Keratinocyte (primary cell): ENCODE measurements at places on chromosomes 2 and 18. TPM values are rescaled to one million over a fixed set of nuclear protein-coding genes. Genes with fewer than 3 reads are reported as not detected.

SCYGR2 gene
- not detected in 3 replicates for polyA plus RNA-seq

DNA sequence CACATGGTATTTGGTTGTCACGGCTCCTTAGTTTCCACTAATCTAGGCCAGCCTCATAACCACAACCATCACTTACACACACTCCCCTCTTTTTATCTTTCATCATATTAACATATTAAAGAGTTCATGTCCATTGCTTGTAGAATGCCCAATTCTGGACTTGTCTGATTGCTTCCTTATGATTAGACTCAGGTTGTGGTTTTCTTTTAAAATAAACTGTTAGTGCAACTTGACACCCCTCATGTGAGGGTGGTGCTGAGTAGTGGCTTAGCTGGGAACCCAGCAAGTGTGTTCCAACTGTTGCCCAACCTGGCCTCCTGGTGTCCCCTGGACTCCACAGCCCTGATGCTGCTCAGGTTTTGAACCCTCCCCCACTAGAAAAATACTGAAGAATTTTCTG is 20.1 kb upstream of the CD207 start:
- H3K36me3 ChIP-seq: no peaks in the 10 kb centered on the region
- H3K4me1 ChIP-seq: no peaks in the 10 kb centered on the region
- DNase-seq: no peak
- no peak overlapping the region for H3K4me3 ChIP-seq

M1AP gene
- 0.19 to 0.26 TPM (median 0.21 TPM) in 3 replicates for polyA plus RNA-seq

DNA sequence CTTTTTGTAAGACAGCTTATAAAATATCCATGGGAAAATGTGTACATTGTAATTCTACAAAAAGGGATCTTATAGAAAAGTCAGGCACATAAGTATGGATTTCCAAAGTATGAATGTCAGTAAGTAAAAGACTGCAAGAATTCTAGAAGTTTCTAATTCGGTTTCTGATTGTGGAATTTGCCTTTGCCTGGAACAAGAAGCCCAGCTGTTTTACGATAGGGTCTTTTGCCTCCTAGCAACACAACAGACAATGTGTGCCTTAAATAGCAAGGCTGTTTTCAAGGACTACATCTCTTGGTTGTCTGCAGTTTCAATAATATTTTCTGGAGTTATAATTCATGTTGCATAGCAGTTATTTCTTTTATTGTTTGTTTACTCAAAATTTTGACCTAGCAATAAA is 312.9 kb downstream of the MTX2 start:
- no peak for DNase-seq
- H3K27ac ChIP-seq: no peak overlapping the region
- H3K27me3 ChIP-seq: no peaks in the 10 kb centered on the region
- peaks cover 15% of the 10 kb centered on the region for H3K4me1 ChIP-seq

DNA sequence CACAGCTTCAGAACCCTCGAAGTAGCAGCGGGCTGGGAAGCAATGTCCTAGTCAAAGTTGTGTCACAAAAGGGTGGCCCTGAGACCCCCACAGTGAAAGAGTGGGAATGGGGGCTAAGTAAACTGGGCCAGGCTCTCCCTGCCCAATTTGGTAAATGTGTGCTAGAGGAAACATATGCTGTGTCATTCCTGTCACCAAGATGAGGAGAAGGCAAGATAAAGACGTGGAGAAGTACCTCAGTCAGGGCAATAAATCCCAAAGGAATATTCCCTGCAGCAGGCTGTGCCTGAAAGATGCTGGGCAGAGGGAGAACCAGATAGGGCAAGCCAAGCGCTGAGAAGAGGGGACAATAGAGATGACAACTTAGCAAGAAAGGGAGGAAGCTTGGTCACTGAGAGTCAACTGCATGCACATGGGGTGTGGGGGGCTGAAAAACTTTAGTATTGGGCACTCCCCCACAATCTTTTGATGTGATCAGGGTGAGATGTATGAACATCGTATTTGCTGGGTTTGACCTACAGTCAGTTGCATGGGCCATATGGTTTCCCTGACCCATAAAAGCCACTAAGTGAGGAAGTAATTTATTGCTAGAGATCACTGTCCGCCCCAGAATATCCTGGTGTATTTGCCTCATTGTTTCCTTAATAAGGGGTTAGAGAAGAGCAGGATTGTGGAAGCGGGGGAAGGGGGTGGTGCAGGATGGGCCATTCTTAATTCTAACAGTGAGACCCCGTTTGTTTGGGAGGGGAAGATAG is 49.9 kb upstream of the CXCR4 start:
- no peaks in the 10 kb centered on the region for H3K36me3 ChIP-seq
- no peak overlapping the region for H3K27ac ChIP-seq
- H3K27me3 ChIP-seq: no peaks in the 10 kb centered on the region
- H3K4me3 ChIP-seq: no peak overlapping the region

DNA sequence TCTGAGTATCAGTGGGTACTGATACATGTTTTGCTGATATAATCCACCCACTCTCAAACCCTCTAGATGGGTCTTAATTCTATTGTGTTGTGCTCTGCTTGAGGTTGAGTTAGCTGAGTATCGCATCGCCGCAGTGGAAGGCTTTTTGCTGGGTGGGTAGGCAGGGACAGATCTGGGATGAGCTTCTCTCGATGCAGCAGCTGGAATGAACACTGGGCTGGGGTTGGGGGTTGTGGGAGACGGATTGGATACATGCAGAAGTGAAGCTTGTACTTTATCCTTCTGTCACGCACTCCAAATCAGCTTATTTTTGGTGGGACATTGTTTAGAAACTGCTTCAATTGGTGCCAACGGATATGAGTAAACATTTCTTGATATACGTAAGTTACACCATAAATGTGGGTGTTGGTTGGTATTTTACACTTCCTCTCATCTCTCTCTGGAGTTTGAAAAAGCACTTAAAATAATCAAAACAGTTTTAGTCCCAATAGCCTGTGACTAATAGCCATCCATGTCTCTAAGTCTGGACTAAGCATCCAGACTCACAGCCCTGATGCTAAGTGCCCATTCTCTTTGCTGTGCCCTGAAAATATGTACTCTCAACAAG is 107.1 kb downstream of the POLE4 start:
- DNase-seq: no peak
- no peaks in the 10 kb centered on the region for H3K4me1 ChIP-seq
- H3K4me3 ChIP-seq: no peak overlapping the region
- no peaks in the 10 kb centered on the region for H3K36me3 ChIP-seq
- no peaks in the 10 kb centered on the region for H3K27me3 ChIP-seq
- H3K27ac ChIP-seq: no peak overlapping the region

ICOS gene
- polyA plus RNA-seq: 0.04 TPM in 1 of 3 replicates, not detected in the others

- no peak for DNase-seq
- no peak overlapping the region for H3K4me3 ChIP-seq
- no peaks in the 10 kb centered on the region for H3K27me3 ChIP-seq
- no peaks in the 10 kb centered on the region for H3K36me3 ChIP-seq
- no peak overlapping the region for H3K27ac ChIP-seq
These were observed 85.5 kb downstream of the PMAIP1 start for GRCh38 chr18:59985289-59985688.

DNA sequence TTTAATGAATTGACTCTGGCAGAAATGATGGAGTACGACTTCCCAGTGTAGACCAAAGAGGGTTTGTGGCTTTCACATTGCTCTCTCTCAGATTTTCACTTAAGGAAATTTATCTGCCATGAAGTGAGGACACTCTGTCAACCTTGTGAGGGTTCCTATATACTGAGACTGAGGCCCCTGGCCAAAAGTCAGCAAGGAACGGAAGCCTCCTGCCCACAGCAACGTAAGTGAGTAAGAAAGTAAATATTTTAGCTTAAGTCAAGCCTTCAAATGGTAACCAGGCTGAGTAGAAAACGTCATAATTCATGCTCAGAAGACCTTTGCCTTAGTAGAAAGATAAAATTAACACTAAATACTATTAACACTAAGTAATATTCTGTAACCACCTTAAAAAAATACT is 1080.5 kb upstream of the ACVR2A start:
- H3K4me1 ChIP-seq: peaks cover 4% of the 10 kb centered on the region
- no peaks in the 10 kb centered on the region for H3K27me3 ChIP-seq
- no peak overlapping the region for H3K27ac ChIP-seq
- DNase-seq: no peak
- no peaks in the 10 kb centered on the region for H3K36me3 ChIP-seq
- H3K4me3 ChIP-seq: no peak overlapping the region

- no peaks in the 10 kb centered on the region for H3K36me3 ChIP-seq
- DNase-seq: peak; percentile 41
- no peak overlapping the region for H3K4me3 ChIP-seq
- no peaks in the 10 kb centered on the region for H3K27me3 ChIP-seq
- peaks cover 15% of the 10 kb centered on the region for H3K4me1 ChIP-seq
These were observed 74.1 kb downstream of the SCG2 start for GRCh38 chr2:223528036-223528435.

DNA sequence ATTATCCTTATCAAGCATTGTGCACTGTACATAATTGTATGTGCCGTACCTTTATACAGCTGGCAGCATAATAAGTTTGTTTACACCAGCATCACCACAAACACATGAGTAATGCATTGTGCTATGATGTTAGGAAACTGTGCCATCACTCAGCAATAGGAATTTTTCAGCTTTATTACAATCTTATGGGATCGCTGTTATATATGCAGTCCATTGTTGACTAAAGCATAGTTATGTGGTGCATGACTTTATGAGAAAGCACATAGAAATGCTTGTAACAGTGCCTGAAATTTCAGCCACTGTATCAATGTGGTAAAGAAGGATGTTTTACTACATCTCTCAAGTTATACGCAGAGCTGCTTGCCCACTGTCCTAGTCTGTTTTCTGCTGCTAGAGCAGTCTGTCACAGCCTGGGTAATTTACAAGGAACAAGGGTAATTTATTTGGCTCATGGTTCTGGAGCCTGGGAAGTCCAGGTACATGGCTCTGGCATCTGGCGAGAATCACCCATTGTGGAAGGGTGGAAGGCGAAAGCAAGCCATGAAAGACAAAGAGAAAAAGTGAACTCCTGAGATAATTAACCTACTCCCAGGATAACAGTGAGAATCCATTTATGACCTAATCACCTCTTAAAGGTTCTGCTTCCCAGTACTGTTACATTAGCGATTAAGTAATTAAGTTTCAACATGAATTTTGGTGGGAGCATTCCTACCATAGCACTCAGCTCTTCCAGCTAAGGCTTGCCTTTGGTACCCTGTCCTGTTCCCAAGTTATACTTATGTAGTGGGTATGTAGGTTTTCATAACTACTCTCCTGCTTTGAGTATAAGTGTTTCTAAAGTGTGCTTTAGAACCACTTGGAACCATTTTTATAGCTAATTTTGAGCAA is 4.6 kb downstream of the MAP3K20 start:
- no peaks in the 10 kb centered on the region for H3K36me3 ChIP-seq
- H3K27me3 ChIP-seq: no peaks in the 10 kb centered on the region
- H3K27ac ChIP-seq: peak overlapping the region; percentile 34
- H3K4me3 ChIP-seq: no peak overlapping the region

DNA sequence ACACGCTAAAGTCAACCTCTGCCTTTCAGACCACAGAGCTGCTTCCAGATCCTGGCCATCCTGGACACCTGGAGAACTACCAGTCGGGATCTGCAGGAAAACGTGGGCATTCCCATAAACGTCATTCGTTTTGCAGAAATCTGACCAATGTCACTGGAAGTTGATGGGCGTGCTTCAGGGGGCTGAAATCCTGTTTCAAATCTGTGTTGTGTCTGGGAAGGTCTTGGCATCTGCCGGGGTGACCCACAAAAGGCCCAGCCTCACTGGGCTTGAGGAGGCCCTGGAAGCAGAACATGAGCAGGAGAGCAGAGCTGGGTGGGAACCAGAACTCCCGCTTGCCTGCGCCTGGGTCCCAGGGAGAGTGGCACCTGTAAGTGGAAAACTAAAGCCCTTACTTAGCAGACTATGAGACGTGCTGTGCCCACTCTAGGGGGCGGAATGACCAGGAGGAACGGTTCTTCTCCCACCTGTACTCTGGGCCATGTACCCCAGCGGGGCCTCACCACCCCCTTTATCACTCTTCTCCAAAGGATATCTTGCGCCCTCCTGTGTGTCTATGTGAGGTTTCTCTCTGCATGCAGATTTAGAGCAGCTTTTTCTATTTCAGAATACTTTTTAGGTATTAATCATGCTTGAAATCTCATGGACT is 200.9 kb downstream of the FAM210A start:
- no peak overlapping the region for H3K27ac ChIP-seq
- H3K4me3 ChIP-seq: no peak overlapping the region
- H3K36me3 ChIP-seq: no peaks in the 10 kb centered on the region
- H3K27me3 ChIP-seq: no peaks in the 10 kb centered on the region
- DNase-seq: no peak

GRCh38 chr18:36777566-36777965 is 51.2 kb downstream of the TPGS2 start:
- H3K4me1 ChIP-seq: peaks cover 2% of the 10 kb centered on the region
- no peak overlapping the region for H3K27ac ChIP-seq
- H3K27me3 ChIP-seq: no peaks in the 10 kb centered on the region
- H3K4me3 ChIP-seq: no peak overlapping the region

DNA sequence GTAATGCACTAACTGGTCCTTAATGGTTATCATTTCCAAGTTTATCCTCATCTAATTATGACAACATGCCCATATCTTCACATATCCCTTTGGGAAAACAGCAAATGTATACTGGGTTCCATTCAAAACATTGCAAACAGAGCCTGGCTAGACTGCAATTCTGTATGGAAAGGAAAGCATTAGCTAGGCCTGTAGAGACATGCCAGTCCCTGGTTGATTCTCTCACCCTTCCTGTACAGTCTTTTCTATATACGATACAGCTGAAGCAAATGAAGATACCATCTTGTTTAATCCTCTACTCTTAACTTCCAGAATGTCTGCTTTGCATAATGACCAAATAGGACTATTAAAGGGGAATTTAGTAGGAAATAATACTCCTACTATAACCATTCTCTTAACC is 294.4 kb upstream of the MC4R start:
- no peak overlapping the region for H3K27ac ChIP-seq
- H3K4me3 ChIP-seq: no peak overlapping the region
- peaks cover 2% of the 10 kb centered on the region for H3K4me1 ChIP-seq
- no peak for DNase-seq
- H3K27me3 ChIP-seq: no peaks in the 10 kb centered on the region

- no peaks in the 10 kb centered on the region for H3K36me3 ChIP-seq
- H3K27ac ChIP-seq: peak overlapping the region; percentile 85
- DNase-seq: no peak
These were observed 43.2 kb downstream of the FOSL2 start for GRCh38 chr2:28435814-28436351.

DNA sequence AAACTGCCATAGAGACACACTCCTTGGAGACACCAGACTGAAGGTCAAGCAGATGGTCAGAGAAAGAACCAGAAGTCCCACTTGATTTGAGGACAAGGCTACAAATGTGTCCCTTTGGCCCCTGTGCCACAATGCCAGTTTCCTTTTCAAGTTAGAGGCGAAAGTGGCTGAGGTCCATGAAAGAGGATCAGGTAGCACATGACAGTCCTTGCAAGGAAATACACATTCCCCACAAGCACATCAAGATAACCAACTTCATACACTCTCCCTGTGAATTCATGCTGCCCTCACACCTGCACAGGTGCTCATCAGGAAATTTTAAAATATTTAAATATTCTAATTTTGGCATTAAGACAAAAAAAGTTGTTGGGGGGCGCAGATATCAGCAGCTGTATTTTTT is 218.6 kb downstream of the TCF4 start:
- DNase-seq: no peak
- no peak overlapping the region for H3K4me3 ChIP-seq
- no peaks in the 10 kb centered on the region for H3K36me3 ChIP-seq
- no peak overlapping the region for H3K27ac ChIP-seq
